ENCODE measurements at places on chromosomes 13 and 19. TPM values are rescaled to one million over a fixed set of nuclear protein-coding genes. Genes with fewer than 3 reads are reported as not detected.

SKA3 gene
- total RNA-seq, result not detected

ARHGEF1 gene
- 75.3 TPM for total RNA-seq

C2CD4C gene
- total RNA-seq, result 1.6 TPM

KLK3 gene
- total RNA-seq, result not detected

PSG2 gene
- not detected for total RNA-seq

- no peaks in the 10 kb centered on the region for H3K27me3 ChIP-seq
- no peaks in the 10 kb centered on the region for H3K4me1 ChIP-seq
- no peaks in the 10 kb centered on the region for H3K36me3 ChIP-seq
- H3K27ac ChIP-seq, result no peak overlapping the region
Measured at GRCh38 chr19:23285948-23286347, 35.8 kb upstream of the ZNF724 start.

- no peaks in the 10 kb centered on the region for H3K27me3 ChIP-seq
- no peak overlapping the region for H3K27ac ChIP-seq
- no peak for DNase-seq
- H3K4me1 ChIP-seq, result peaks cover 36% of the 10 kb centered on the region
- H3K4me3 ChIP-seq, result no peak overlapping the region
Measured at GRCh38 chr13:46630431-46631178, 77.6 kb downstream of the LRCH1 start.

DNA sequence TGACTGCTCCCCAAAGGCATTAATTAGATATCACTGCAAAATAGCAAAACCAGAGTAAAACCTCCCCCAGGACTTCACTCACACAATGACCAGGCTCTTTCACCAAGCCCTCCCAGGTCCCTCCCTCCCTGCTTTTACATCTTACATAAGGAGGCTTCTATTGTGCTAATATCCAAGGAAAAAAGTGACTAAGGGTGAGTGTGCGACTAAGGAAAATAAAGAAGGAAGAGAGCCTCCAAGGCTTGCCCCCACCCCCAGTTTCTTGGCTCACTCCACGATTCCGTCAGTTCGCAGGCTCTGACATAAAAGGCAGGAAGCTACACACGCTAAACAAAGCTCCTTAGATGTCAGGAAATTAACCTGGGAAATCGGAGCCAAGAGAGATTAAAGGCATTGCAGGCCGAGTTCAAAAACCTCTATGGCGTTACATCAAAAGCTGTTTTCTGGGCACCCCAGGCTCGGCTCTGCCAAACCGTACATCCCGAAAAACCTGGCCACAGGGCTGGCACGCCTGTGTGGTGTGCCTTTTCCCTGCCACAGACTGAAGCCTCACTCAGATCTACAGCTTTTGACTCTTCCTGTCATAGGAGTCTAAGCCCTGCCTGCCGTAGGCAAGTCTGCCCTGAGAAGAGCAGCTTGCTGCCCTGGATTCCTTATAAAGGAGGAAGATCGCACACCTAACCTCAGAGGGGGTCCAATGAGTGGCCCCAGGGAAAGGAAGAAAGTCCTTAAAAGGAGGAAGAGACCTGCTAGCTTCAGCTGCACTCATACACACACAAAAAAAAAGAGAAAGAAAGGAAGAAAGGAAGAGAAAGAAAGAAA, 67.0 kb upstream of the SERP2 start:
- H3K4me1 ChIP-seq, result peaks cover 79% of the 10 kb centered on the region
- H3K36me3 ChIP-seq, result no peaks in the 10 kb centered on the region
- peak overlapping the region; percentile 73 for H3K27ac ChIP-seq
- no peak for DNase-seq
- H3K4me3 ChIP-seq, result peak overlapping the region; percentile 30

DNA sequence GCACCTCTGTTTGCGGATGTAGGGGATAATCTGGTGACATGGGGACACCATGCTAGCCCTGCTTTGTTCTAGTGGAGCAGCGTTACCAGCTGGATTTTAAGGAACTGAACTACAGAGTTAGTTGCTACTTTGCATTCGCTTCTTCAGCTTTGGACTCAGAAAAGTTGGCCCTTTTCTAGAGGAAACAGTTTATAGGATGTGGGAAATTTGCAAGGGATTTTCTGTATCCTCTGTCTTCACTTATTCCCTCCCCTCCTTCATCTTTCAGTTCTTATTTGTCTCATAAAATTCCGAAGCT, 2.1 kb downstream of the GATAD2A start:
- peak overlapping the region; percentile 70 for H3K27ac ChIP-seq
- H3K4me3 ChIP-seq, result peak overlapping the region; percentile 87
- no peak for DNase-seq
- no peaks in the 10 kb centered on the region for H3K27me3 ChIP-seq
- peaks cover 28% of the 10 kb centered on the region for H3K4me1 ChIP-seq

GRCh38 chr13:44652962-44653660, 77.0 kb upstream of the TSC22D1 start:
- no peak overlapping the region for H3K27ac ChIP-seq
- DNase-seq, result no peak
- no peaks in the 10 kb centered on the region for H3K27me3 ChIP-seq
- H3K36me3 ChIP-seq, result no peaks in the 10 kb centered on the region
- no peak overlapping the region for H3K4me3 ChIP-seq

- H3K36me3 ChIP-seq, result no peaks in the 10 kb centered on the region
- DNase-seq, result no peak
- H3K27me3 ChIP-seq, result no peaks in the 10 kb centered on the region
- H3K4me3 ChIP-seq, result no peak overlapping the region
- no peak overlapping the region for H3K27ac ChIP-seq
Measured at GRCh38 chr19:38079926-38080380, 144.1 kb downstream of the DPF1 start.

GRCh38 chr13:96904232-96904631, 90.0 kb downstream of the OXGR1 start:
- H3K27me3 ChIP-seq, result no peaks in the 10 kb centered on the region
- DNase-seq, result no peak
- no peaks in the 10 kb centered on the region for H3K36me3 ChIP-seq
- H3K4me1 ChIP-seq, result no peaks in the 10 kb centered on the region
- no peak overlapping the region for H3K27ac ChIP-seq
- no peak overlapping the region for H3K4me3 ChIP-seq

- DNase-seq, result no peak
- H3K36me3 ChIP-seq, result no peaks in the 10 kb centered on the region
- no peaks in the 10 kb centered on the region for H3K4me1 ChIP-seq
Measured at GRCh38 chr13:29702912-29703351, 107.4 kb upstream of the SLC7A1 start.
